ENCODE measurements at places on chromosomes 4 and X.

DNA sequence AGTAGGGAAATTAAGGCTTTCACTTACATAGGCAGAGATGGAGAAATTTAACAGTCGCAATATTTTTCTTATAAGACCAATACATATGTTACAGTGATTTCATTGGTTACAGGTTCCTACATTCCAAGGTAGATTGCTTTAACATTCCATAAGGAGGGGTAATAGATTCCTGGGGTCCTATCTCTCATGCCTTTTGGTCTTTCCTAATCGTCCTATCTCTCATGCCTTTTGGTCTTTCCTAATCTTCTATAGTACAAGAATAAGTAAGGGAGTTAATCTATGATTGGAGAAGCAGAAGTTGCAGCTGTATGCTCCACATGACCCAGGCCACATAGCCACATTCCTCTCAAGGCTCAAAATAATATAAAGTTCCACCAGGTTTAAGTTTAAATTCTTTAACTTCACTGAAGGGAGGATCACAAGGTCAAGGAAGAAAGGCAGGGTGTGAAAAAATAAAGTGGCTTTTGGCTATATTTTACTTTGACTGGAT, 285.0 kb upstream of the BOD1L1 start:
- DNase-seq = no peak

GRCh38 chr4:180932370-180933001, 1310.7 kb upstream of the TENM3 start:
- no peak for DNase-seq

DNA sequence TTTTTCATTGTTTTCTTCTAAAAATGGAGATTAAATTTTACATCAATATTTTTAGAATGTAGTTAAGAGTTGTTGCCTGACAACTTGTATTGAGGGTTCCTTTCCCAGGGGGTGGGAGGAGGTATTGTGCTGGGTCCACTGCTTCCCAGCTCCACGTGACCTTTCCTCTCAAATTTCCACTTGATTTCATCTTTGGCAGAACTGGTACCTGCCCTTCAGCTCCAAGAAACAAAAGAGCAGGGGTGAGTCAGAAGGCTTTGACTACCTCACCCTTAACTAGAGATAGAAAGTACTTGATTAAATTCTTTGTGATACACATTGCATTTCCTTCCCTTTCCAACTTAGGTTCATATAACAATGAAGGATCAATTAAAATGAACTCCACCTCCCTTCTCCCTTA, 19.7 kb downstream of the TRIM2 start:
- peak; percentile 46 for DNase-seq

DNA sequence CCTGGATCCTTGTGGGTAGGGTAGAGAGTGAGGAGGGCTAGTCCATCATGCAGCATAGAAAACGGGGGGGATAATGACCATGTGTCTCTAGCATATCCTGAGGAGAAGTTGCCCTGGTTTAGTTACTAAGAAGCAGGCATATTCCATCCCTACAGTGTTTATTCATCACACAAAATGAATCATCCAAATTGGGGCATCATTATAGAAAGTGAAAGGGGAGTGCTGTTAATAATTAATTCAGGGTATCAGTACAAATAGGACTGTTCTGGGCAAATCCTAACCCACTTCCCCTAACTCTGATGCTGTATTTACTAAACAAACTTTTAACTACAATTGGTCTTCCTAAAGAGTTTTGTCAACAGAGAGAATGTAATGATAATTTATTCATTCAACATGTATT, 281.1 kb upstream of the ARX start:
- no peak for DNase-seq

GRCh38 chrX:110806145-110806544, 10.5 kb upstream of the CHRDL1 start:
- no peak for DNase-seq

- DNase-seq = no peak
Measured at GRCh38 chr4:36254371-36254770, 10.1 kb upstream of the ARAP2 start.

DNA sequence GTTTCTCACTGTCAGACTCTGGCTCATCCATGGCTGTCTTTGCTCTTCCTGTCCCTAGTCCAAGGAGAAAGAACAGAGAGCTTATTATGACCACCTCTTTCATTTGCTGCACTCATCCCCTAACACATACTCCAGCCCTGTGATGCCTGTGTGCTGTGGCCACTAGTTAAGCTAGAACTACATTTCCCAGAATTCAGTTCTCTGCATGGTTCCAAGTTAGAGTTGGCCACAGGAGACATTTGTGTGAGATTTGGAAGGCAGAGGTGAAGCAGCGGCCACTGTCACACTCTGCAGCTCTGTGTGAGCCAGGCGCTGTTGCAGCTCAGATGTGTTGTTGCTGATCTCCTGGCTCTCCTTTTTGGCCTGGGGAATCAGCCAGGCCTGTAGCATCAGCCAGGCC, 188.2 kb upstream of the ATP6AP2 start:
- DNase-seq = no peak

All from NCI-H1105 treated with DMSO at 0.1 percent for 48 hours (cell line).